HEK293T (cell line): ENCODE measurements at places on chromosomes 7 and 10.
A peak's percentile ranks its signal among the peaks of the same experiment; 100 is the strongest.

DNA sequence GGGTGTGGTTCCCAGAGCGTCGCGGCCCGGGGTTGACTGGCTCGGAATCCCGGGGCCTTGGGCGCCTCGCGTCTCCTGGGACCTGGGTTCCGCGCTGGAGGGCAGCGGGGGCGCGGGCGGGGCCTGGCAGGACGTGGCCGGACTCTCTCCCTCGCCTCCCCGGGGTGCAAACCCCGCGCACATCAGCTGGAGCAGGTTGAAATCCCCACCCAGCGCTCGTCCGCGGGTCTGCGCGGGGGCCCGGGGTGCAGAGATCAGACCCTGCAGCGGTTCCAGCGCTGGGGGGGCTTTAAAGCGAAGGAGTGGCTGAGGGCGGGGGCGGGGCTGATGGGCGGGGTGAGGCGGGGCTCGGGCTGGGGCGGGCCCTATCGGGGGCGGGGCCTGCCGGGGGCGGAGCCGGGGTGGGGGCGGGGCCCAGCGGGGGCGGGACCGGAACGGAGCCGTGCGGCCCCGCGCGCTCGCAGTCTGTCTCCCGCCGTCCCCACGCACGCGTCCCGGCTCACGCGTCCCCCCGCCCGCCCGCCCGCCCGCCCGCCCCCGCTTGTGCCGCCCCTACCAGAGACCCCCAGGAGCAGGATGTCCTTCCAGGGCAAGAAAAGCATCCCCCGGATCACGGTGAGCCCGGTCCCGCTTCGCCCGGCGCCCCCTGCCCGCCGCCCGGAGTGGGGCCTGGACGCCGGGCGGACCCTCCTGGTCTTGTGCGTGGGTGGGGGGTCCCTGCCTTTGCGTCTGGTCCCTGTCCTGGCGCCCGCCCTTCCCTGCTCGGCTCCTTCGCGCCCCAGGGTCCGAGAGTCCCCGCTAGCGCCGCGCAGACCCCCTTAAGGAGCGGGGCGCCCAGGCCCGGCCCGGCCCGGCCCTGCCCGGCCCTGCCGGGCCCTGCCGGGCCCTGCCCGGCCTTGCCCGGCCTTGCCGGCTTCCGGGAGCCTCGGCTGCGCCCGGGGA lies at the start of gene DPYSL4:
TSS of gene DPYSL4 (plus strand) at position 461 of the 942 bp plus-strand sequence. CDS start at position 577, 116 bp downstream.
- DNase-seq = peak; percentile 97

DNA sequence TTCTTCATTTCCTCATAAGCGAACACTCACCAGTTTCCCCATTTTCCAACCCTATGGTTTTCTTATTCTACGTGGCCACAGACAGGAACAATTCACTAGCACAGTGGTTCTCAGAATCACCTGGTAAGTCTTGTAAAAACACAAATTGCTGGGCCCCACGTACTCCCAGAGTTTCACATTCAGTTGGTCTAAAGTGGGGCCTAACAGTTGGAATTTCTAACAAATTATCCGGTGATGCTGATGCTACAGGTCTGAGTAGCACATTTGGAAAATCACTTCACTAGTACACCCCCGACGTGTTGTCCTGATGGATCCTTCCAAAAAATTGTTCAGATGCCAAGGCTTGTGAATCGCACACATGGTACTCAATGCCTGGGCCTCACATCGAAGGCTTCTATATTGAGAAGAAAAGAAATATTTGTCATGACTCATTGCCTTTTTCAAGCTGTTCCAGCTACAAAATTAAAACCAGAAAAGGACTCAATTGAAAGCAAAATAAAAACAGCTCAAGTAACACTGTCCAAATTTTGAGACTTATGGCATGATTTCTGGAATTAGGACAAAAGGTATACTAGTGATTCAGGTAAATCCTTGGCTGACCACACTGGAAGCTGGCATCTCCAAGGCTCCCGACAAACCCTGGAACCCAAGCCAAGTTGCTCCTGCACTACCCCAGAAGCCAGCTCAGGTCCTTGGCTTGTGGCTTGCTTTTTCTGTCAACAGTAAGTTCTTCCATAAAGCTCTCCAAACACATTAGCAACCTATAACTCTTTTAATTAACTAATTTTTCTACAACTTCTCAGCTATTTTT lies 12.9 kb upstream of the VIM start:
- DNase-seq = no peak

DNA sequence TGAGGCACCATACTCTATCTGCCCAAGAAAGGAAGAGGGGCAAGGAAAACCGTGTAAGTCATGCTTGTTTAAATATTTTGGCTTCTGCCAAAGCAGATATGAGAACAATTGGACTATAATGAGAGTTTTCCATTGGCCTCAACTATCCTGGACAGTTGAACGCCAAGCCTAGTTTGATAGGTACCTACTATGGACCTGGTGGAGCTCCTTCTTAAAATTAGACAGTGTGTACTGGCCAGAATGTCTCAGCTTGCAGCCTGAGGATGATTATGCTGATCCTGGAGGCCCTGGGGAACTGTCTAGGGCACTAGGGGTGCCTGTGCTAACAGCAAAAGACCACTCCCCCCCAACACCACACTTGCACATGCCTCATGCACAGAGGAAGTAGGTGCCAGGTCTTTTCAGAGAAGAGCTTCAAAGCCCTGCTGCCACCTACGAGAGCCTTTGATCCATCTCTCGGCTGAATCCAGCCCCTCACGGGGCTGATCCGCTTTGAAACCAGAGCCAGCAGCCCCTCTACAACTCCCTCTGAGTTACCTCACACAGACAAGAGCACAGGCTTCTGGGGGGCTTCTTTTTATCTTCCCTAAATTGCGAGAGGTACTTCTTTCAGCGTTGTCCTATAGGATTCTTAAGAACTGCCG lies 473.8 kb upstream of the GALNT17 start:
- no peak for DNase-seq

DNA sequence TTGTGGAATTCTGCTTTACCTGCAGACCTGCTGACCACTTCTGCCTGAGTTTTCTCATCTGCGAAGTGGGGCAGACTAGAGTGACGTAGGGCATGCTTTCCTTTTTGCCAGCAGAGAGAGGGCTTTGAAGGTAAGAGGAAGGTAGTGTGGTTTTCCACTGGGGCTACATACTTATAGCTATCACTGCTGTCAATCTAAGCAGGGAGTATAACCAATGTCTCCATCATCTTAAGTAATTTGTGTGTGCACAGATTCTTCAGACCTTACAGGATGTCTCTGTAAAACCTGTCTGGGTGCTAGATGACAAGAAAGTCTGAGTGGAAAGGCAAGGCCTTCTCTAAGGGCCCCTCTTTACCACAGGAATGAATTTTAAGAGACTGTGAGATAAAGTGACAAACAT lies 106.8 kb downstream of the RBM20 start:
- no peak for DNase-seq

DNA sequence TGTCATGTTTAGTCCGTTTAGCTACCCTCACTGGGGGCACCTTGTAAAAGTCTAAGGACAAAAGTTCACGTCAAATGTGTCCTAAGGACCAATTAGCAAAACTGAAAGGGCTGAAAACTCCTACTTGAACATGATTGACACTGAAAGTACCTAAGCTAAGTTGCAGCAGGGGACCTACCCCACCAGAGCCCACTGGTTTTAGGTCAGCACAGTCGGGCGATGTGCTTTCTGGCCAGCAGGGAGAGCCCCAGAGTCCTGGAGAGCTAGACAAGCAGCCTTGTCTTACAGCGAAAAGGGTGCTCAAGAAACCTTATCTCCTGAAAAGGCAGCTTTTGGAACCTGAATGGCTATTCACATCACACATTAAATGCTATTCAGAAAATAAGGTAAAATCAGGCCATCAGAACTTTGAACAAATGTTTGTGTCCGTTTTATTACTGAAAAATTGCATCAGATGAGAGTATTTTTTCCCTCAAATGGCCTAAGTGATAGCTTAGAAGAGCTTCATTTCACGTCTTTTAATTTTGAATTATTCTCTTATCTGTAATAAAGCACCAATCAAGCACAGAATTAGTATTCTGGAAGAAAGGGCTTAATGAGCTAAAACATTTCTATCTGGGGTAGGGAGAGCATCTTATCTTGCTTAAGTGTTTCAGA lies 52.2 kb upstream of the MKI67 start:
- DNase-seq = peak; percentile 73

GRCh38 chr10:99325281-99325680 lies 3.9 kb upstream of the CNNM1 start:
- DNase-seq = no peak

DNA sequence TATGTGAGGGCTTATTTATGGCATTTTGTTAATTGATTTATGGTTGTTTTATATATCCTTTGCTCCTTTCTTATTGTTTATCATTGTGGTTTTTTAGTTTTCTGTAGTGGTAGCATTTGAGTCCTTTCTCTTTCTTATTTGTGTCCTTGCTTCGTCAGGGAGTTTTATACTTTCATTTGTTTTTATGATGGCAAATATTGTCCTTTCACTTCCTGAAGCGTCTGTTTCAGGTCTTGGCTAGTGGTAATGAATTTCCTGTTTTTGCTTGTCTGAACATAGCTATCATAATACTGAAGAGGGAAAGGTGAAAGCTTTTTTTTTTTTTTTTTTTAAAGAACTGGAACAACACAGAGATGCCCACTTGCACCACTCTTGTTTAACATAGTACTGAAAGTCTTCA lies 228.2 kb downstream of the ATRNL1 start:
- DNase-seq = no peak

GRCh38 chr10:72308320-72308987 lies 34.7 kb downstream of the DDIT4 start:
- no peak for DNase-seq

DNA sequence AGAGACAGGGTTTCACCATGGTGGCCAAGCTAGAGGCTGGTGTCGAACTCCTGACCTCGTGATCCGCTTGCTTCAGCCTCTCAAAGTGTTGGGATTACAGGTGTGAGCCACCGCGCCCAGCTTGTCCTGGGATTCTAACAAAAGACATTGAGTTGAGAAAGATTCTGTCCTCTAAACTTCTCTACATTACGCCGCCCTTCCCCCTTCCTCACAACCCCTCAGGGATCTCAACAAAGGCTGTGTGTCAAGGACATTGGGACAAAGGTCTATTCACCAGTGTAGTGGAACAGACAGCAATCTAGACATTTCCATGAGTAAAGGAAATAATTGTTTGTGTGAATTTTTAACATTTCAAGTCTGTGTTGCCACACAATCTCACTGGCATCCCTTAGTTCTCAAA lies 68.8 kb upstream of the KIF5B start:
- DNase-seq = no peak

DNA sequence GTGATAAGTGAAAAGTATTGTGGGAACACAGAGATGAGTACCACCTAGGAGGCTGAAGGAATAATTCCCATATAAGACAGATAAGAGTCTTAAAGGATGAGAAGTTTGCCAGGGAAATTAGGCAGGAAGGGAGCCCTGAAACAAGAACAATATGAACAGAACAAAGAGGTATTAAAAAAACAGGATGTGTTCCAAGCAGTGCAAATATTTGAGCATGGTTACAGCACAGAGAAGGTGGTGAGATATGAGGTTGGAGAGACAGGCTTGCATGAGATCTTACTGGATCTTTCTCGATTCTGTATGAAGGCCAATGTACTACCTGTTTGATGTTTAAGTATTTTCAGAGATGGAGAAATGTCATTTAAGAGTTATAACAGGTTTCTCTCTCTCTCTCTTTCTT lies 20.3 kb downstream of the TAC1 start:
- no peak for DNase-seq

DNA sequence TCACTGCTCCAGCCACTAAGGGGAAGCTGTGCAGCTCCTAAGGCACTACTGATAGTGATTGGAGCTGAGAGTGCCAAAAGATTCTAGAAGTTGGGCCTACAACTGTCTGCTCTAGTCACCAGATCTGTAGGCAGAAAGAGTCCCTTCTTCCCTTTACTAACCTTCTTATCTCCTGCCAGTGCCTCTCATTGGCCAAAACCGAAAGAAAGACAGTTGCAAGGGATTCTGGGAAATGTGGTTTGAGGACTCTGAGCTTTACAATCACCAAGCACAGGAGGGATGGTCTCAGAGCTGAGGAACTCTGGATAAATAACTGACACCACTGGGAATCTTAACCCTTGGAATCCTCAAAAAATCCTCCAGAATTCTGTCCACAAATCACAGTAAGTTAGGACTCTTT lies 615.8 kb downstream of the CCSER2 start:
- DNase-seq = no peak

DNA sequence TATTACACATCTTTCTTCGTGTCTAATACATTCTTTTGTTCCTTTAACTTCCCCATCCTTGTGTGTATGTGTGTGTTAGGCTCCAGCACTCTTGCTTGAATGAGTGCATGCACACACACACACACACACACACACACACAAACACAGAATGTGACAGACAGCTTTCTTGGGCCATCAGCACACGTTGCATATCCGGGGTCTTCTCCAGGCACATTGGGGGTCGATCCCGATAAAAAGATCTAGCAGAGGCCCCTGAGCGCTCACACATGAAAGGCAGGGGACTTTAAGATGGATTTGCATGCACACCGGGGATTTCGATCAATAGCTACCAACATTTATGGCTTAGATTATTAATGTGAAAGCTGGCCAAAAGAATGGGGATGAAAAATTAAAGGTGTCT lies 4.5 kb downstream of the SKIDA1 start:
- DNase-seq = no peak

GRCh38 chr7:46032942-46033341 lies 111.9 kb upstream of the IGFBP3 start:
- no peak for DNase-seq

DNA sequence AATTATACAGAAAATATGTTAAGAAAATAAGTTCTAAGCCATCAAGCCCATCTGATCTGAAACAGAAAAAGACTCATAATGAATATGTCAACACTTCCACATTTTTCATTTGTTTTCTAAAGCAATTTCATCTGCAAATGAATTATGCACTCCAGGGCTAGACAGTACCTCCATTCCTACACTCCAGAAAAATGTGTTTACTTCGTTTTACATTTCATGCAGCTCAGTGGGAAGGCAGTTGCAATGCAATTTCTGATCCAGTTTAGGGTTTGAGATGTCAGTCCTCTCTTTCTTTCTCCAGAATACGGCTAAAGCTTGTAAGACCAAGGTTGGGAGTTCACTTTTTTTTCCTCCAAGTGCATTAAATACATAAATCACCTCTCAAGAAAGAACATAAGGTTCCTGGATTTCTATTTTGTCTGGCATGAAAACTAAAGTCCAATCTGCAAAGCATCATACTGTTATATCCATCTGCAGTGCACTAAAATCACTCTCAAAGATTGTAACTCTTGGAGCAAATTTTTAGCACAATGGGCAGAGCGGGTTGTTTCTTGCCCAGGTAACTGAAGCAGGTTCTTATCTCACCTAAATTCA lies 348.8 kb upstream of the C7orf33 start:
- no peak for DNase-seq

- DNase-seq = no peak
Measured at GRCh38 chr10:70928140-70928539, 39.8 kb upstream of the PCBD1 start.

DNA sequence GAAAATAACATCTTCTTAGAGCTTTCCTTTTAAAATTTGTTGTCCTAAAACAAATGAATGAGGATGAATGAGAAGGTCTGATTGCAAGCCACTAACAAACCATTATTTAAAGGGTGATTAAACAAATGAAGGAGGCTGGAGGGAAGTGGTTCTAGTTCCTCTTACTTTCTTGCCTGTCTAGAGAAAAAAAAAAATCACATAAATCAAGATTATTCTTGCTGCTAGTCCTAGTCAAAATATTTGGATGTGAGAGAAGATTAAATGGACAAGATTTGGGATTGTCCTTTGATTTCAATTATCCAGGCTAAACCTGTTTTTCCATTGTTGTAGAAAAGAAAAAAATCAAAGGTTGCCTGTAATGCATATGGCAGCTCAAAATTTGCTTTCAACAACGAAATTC lies 3.3 kb downstream of the SKAP2 start:
- DNase-seq = no peak
